Upper lobe of right lung (tissue), 1 donor: ENCODE measurements at places on chromosomes 6 and 20. TPM values are rescaled to one million over a fixed set of nuclear protein-coding genes. Genes with fewer than 3 reads are reported as not detected.

DNA sequence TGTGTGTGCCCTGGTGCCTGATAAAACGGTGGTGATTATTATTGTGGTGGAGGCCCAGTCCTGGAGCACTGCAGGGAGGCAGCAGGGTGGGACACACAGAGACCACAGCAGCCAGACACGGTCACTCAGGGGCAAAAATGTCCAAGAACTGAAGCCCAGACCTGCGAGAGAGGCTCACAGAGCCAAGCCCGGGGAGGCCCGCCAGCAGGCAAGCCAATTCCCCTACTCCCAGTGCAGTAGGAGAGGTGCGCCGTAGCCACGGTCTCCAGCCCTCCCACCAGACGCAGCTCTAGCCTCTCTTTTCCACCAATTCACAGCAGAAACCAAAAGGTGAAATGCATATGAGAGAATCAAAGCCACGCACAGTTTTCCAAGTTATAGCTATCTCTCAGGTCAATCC lies 179.4 kb upstream of the TAB2 start:
- DNase-seq: no peak

GRCh38 chr6:91415031-91415605 lies 828.2 kb upstream of the MAP3K7 start:
- no peak for DNase-seq

GRCh38 chr6:36491378-36491965 lies 48.7 kb downstream of the KCTD20 start:
- DNase-seq: no peak

The RNF182 gene
- total RNA-seq: 6.1 TPM
